ENCODE measurements at places on chromosomes 1 and 21.

- DNase-seq: no peak
These were observed 14.1 kb downstream of the DNM3 start for GRCh38 chr1:171855381-171855780.

DNA sequence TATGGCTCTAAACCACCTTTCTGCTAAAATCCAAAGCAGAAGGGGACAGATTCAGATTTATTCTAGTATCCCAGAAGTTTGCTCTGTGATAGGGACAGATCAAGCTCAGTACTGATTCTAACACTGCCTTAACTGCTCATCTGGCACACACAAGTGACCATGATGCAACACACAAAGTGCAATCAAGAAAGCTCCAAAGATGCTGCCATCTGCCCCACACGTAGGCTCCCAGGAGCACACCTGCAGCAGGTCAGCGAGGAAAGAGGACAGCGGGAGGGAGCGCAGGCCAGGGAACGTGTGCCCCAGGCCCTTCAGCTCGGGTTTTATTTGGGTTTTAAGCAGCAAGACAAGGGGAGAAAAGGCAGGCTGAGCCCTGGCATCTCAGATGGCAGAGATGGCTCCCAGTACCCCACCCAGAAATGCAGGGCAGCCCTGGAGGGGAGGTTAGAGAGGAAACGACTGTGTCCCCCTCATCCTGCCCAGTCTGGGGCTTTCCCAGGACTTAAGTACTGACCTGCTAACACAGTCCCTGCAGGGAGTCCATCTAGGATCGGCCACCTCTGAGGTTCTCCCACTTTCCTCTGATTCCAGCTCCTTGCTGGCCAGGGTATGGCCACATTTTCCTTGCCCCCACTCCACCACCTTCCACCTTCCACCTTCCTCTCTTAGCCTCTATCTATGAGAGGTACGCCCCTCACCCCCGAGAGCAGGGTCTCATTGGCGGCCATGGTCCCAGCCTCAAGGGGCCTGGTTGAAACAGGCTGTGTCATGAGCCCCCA, 1.2 kb downstream of the TRIM11 start:
- no peak for DNase-seq

GRCh38 chr1:6033986-6034749, 11.5 kb upstream of the KCNAB2 start:
- peak; percentile 51 for DNase-seq

DNA sequence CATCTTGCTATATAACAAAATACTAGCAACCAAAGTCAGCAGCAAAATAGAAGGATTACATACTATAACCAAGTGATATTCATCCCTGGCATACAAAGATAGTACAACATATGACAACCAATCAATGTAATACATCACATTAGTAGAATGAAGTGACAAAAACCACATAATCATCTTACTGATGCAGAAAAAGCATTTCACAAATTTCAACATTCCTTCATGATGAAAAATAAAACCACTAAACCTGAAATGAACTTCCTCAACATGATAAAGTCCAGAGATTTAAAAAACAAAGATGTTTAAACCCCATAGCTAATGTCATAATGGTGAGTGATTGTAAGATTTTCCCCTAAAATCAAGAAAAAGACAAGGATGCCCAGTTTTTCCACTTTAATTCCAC, 18.6 kb downstream of the RO60 start:
- no peak for DNase-seq

DNA sequence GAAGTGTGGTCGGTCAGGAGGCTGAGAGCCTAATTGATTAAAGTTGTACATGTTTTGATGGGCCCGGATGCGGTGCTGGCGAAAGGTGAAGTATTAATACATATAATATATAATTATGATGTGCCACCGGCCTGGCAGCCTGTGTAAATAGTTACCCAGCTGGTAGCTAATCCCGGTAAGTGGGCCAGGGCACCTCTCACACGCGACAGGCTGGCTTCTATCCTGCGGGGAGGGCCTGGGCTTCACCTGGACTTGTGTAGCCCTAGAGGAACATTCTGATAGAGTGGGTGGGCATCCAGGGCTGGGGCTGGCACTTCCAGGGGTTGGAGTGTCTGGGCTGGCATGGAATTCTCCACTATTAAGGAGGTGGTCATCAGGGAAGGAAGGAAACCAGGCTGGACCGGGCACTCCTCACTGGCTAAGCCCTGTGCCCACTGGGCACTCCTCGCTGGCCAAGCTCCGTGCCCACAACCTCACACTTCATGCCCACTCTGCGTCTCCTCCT, 48.3 kb downstream of the IGSF21 start:
- no peak for DNase-seq

- no peak for DNase-seq
These were observed 17.3 kb downstream of the PI4KB start for GRCh38 chr1:151309811-151310323.

DNA sequence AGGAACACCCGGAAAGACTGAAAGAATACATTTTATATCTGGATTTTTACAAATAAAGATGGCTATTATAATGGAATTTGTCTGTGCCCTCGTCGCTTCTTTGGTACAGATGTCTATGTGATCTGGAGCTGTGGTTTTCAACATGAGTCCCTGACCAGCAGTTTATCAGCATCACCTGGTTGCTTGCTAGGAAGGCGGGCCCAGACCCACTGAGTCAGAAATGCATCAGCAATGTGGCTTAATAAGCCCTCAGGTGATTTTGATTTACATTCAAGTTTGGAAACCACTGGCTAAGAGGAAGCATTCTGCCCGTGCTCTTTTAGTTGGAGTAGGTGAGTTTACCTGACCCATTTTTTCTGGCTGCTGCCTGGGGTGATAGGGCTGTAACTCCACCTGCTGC, 31.7 kb downstream of the ATP1A1 start:
- DNase-seq: no peak

DNA sequence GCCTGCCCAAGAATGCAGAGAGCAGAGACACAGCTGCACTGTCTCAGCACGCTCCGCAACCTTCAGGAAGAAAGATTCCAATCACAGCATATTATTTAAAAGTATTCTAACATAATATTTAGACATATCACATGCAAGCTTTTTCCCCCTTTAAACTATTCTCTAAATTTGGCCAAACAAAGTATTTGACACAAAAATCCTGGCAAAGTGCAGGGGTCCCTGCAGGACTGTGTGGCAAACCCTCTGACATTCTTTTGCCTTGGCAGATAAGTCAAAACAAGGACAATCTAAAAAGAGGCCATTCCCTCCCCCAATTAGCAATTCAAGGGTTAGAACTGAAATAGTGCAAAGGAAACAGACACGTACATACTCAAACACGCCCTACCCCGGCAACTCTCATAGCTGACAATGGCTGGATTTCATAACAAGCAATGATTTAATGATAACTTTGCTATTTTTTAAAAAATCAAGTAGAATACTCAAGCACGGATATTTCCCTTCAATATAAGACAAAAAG, 225.3 kb downstream of the MRPL39 start:
- no peak for DNase-seq

- DNase-seq: peak; percentile 26
These were observed 70.1 kb upstream of the NTPCR start for GRCh38 chr1:232880354-232880753.
